ENCODE measurements at places on chromosomes 6 and 20.
A peak's percentile ranks its signal among the peaks of the same experiment; 100 is the strongest.

GRCh38 chr20:59693587-59693986 lies 89.2 kb downstream of the PHACTR3 start:
- H3K4me1 ChIP-seq, result no peaks in the 10 kb centered on the region
- no peaks in the 10 kb centered on the region for H3K27me3 ChIP-seq
- no peak for DNase-seq
- no peak overlapping the region for H3K4me3 ChIP-seq
- no peak overlapping the region for H3K27ac ChIP-seq

- no peak for DNase-seq
- H3K27me3 ChIP-seq, result no peaks in the 10 kb centered on the region
- H3K36me3 ChIP-seq, result no peaks in the 10 kb centered on the region
- H3K4me3 ChIP-seq, result no peak overlapping the region
- peaks cover 17% of the 10 kb centered on the region for H3K4me1 ChIP-seq
Observed at GRCh38 chr20:4131911-4132310, 116.6 kb upstream of the RNF24 start.

DNA sequence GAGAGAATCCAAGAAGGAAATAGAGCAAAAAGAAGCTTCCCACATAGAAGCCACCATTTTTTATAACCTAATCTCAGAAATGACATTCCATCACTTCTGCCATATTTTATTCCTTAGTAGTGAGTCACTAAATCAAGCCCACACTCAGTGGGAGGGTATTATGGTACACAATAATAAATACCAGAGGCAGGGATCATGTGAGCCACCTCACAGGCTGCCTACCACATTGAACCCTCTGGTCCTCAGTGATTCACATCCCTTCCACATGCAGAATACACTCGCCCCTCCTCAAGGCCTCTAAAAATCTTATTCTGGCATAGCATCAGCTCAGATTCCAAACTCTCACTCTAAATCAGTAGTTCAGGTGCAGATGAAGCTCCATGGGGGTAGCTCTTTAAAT lies 49.4 kb downstream of the TMC2 start:
- H3K27ac ChIP-seq, result no peak overlapping the region
- no peak overlapping the region for H3K4me3 ChIP-seq
- DNase-seq, result no peak

DNA sequence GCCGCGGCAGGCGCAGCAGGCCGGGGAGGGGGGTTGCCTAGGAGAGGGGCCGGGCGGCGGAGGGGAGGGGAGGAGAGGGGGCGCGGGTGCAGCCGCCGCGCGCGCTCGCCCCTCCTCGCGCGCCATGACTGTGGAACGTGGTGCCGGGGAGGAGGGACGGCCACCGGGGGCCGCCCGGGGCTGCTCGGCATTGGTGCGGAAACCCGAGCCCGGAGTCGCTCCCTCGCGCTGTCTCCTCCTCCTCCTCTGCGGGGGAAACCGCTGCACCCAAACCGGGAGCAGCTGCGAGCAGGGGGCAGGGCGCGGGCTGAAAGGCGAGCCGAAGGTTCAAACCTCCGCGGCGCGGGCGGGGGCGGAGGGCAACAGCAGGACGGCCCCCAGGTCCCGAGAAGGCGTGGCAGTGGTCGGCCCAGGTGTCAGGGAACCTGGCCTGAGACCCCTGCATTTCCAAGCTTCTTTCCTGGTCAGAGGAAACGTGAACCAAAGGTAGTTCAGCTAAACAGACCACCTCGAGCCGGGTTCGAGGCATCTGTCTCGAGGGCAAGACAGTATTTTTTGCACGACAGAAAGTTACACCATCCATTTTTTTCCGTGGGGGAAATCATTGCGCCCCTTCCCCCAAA lies 1.4 kb upstream of the TRERF1 start:
- H3K27me3 ChIP-seq, result no peaks in the 10 kb centered on the region
- H3K4me1 ChIP-seq, result peaks cover 13% of the 10 kb centered on the region
- H3K27ac ChIP-seq, result peak overlapping the region; percentile 76
- peak overlapping the region; percentile 66 for H3K4me3 ChIP-seq
- DNase-seq, result peak; percentile 82
- no peaks in the 10 kb centered on the region for H3K36me3 ChIP-seq

DNA sequence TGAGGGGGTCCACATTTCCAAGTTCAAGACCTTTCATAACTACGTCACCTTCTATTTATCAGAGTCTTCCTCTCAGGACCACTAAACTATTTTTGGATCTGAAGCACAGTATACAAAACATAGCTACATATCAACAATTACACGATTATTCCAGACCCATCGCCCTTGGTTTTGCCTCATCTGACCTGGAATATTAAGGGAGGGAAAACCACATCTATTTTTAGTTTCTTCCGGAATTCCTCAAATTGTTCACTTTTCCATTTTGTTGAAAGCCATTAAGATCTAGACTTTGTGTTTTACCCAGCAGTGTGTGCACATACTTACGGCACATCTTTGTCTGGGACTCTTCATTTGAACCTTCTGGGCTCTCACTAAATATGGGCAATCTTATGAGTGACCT lies 12.0 kb upstream of the ADGRF5 start:
- no peaks in the 10 kb centered on the region for H3K36me3 ChIP-seq
- DNase-seq, result no peak
- no peaks in the 10 kb centered on the region for H3K4me1 ChIP-seq
- H3K4me3 ChIP-seq, result no peak overlapping the region

- no peak overlapping the region for H3K27ac ChIP-seq
- no peaks in the 10 kb centered on the region for H3K4me1 ChIP-seq
- no peak for DNase-seq
- no peaks in the 10 kb centered on the region for H3K36me3 ChIP-seq
- no peak overlapping the region for H3K4me3 ChIP-seq
- H3K27me3 ChIP-seq, result no peaks in the 10 kb centered on the region
Observed at GRCh38 chr6:64683682-64684081, 1023.3 kb downstream of the EYS start.

GRCh38 chr20:47421076-47421475 lies 64.6 kb upstream of the ZMYND8 start:
- H3K4me3 ChIP-seq, result no peak overlapping the region
- H3K27me3 ChIP-seq, result no peaks in the 10 kb centered on the region
- DNase-seq, result no peak
- no peaks in the 10 kb centered on the region for H3K36me3 ChIP-seq
- no peaks in the 10 kb centered on the region for H3K4me1 ChIP-seq

GRCh38 chr6:26554697-26555504 lies 16.7 kb downstream of the HMGN4 start:
- peak; percentile 52 for DNase-seq
- no peaks in the 10 kb centered on the region for H3K36me3 ChIP-seq
- H3K27ac ChIP-seq, result peak overlapping the region; percentile 6
- no peaks in the 10 kb centered on the region for H3K27me3 ChIP-seq

- peaks cover 11% of the 10 kb centered on the region for H3K4me1 ChIP-seq
- no peak overlapping the region for H3K4me3 ChIP-seq
- peak; percentile 69 for DNase-seq
- no peaks in the 10 kb centered on the region for H3K36me3 ChIP-seq
Observed at GRCh38 chr6:52972989-52973388, 22.1 kb downstream of the GSTA4 start.

DNA sequence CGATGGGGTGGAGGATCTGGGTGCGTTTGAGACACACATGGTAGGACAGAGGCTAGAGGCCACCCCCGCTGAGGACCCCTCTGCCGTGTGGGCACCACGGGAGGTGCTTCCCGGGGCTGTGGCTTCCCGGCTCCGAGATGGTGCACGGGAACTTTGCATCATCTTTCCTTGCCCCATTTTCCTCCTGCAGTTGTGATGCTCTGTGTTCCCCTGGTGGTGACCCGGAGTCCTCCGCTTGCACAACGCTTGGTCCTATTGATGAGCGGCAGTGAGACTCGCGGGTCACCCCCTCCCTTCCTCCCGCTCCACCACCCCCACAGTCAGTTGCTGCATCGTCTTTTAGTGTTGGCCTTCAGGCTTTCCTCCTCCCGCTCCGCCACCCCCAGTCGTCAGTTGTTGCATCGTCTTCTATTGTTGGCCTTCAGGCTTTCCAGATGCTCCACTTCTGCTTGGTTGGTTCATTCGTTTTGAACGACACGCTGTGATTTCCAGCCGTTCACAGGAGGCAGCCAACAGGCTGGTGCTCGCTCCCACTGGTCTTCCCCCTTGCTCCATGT lies 37.3 kb downstream of the PYGB start:
- H3K27me3 ChIP-seq, result no peaks in the 10 kb centered on the region
- H3K36me3 ChIP-seq, result peaks cover 87% of the 10 kb centered on the region
- no peak overlapping the region for H3K4me3 ChIP-seq
- no peaks in the 10 kb centered on the region for H3K4me1 ChIP-seq
- H3K27ac ChIP-seq, result no peak overlapping the region

DNA sequence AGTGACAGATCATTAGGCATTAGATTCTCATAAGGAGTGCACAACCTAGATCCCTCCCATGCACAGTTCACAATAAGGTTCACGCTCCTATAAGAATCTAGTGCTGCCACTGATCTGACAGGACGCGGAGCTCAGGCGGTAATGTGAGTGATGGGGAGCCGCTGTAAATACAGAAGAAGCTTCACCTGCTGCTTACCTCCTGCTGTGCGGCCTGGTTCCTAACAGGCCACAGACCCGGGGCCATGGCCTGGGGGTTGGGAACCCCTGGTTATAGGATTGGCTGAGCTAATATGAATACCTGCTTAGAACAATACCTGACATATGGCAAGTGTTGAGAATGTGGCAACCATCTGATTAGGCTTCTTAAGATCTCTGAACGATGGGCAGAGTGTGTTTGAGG lies 2.4 kb downstream of the PNPLA1 start:
- peaks cover 46% of the 10 kb centered on the region for H3K4me1 ChIP-seq
- H3K36me3 ChIP-seq, result no peaks in the 10 kb centered on the region
- H3K27me3 ChIP-seq, result no peaks in the 10 kb centered on the region
- peak; percentile 36 for DNase-seq

GRCh38 chr6:170456886-170457698 lies 96.0 kb downstream of the PSMB1 start:
- no peaks in the 10 kb centered on the region for H3K4me1 ChIP-seq
- H3K27me3 ChIP-seq, result peaks cover 13% of the 10 kb centered on the region
- no peak overlapping the region for H3K27ac ChIP-seq
- no peak for DNase-seq
- H3K36me3 ChIP-seq, result no peaks in the 10 kb centered on the region
- H3K4me3 ChIP-seq, result no peak overlapping the region

- H3K36me3 ChIP-seq, result no peaks in the 10 kb centered on the region
- DNase-seq, result no peak
- no peak overlapping the region for H3K27ac ChIP-seq
- peak overlapping the region; percentile 13 for H3K4me3 ChIP-seq
- H3K27me3 ChIP-seq, result peaks cover 87% of the 10 kb centered on the region
Observed at GRCh38 chr20:20371083-20371482, 3.2 kb downstream of the INSM1 start.

- DNase-seq, result no peak
- peak overlapping the region; percentile 89 for H3K4me3 ChIP-seq
Observed at GRCh38 chr20:23363257-23363649, 1.3 kb downstream of the GZF1 start.

GRCh38 chr6:80636689-80637088 lies 530.2 kb downstream of the BCKDHB start:
- H3K4me1 ChIP-seq, result peaks cover 3% of the 10 kb centered on the region
- no peaks in the 10 kb centered on the region for H3K27me3 ChIP-seq
- no peak overlapping the region for H3K27ac ChIP-seq

DNA sequence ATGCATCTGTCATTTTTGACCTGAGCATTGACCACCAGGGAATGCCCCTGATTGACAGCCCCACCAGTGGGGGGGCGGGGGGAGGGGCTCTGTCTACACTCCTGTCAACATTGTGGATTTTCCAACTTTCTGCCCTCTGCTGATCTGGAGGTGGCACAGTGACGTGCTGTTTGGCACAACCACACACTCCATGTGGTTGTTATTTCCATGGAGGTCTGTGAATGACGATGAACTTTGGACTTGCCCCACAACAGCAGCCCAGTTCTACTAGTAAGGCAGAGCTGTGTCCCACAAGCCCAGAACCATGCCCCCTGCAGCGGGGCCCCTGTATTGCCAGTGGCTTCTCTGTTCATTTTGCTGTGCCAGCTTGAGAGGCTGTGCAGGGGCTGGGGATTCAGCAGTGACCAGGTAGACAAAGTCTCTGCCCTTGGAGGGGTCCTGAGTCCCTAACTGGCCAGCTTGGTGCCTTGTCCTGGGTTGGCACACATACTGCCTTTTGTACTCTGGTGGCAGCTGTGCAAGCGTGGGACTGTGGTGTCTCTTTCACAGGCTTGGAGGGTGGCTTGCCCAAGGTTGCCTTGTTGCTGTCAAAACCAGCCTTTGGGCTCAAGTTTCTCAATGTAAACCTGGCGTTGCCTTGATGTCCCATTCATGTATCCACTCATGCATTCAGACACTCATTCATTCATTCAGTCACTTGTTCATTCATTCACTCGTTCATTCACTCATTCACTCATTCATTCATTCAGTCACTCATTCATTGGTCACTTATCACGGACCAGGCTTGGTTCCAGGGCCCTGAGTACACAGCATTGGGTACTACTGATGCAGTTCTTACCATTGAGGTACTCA lies 108.5 kb downstream of the SYCP2 start:
- no peak for DNase-seq
- no peaks in the 10 kb centered on the region for H3K27me3 ChIP-seq
- peaks cover 29% of the 10 kb centered on the region for H3K4me1 ChIP-seq

- no peak overlapping the region for H3K4me3 ChIP-seq
- H3K4me1 ChIP-seq, result no peaks in the 10 kb centered on the region
- DNase-seq, result no peak
- no peaks in the 10 kb centered on the region for H3K36me3 ChIP-seq
- no peak overlapping the region for H3K27ac ChIP-seq
Observed at GRCh38 chr6:97726378-97726777, 443.4 kb upstream of the MMS22L start.

GRCh38 chr6:24788031-24788665 lies 10.6 kb downstream of the ARMH2 start:
- no peaks in the 10 kb centered on the region for H3K4me1 ChIP-seq
- H3K36me3 ChIP-seq, result peaks cover 17% of the 10 kb centered on the region
- DNase-seq, result no peak

GRCh38 chr6:106716966-106717365 lies 87.6 kb downstream of the QRSL1 start:
- no peaks in the 10 kb centered on the region for H3K36me3 ChIP-seq
- H3K4me3 ChIP-seq, result no peak overlapping the region
- peak; percentile 27 for DNase-seq
- H3K27me3 ChIP-seq, result no peaks in the 10 kb centered on the region
- no peak overlapping the region for H3K27ac ChIP-seq

DNA sequence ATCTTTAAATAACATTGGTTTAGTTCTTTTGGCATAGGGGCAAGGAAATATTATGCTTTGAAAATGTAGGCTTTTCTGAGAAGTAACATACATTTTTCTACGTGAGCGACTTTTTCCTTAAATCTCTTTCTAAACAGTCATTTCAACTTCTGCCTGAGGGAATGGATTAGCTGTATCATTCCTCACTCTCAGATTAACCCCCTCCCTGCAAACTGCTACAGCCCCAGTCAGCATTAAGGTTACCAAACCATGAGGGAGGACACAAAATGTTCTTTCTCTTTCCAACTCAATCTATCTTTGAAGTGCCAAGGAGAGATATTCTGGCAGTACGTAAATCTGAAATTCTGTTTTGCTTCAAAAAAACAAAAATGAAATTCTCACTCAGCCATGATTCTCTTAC lies 231.3 kb upstream of the FLRT3 start:
- H3K27me3 ChIP-seq, result no peaks in the 10 kb centered on the region
- no peaks in the 10 kb centered on the region for H3K4me1 ChIP-seq
- no peaks in the 10 kb centered on the region for H3K36me3 ChIP-seq
- no peak overlapping the region for H3K27ac ChIP-seq

Measured in large intestine (tissue), 12 donors.